ENCODE measurements at places on chromosomes 1 and 21.

GRCh38 chr1:55005351-55006140 lies 6.8 kb downstream of the BSND start:
- peak; percentile 11 for DNase-seq

- no peak for DNase-seq
Measured at GRCh38 chr1:222691016-222691415, 21.3 kb downstream of the AIDA start.

DNA sequence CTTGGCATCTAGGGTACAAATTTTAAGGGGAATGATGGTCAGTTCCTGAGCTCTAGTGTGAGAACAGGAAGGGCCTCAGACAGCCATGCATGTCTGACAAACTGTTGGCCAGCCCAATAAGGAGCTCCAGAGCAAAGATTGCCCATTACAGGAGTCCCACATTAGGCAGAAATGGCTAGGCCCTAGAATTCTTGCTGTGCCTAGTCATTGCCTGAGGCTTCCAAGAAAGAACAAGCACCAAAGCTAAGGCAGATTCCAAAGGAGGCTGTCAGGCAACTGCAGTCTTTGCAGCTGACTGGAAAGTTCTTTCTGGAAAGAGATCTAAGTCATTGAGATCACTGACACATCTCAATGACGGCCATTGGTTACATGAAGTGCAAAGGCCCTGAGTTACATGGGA lies 3.9 kb upstream of the STIL start:
- no peak for DNase-seq

DNA sequence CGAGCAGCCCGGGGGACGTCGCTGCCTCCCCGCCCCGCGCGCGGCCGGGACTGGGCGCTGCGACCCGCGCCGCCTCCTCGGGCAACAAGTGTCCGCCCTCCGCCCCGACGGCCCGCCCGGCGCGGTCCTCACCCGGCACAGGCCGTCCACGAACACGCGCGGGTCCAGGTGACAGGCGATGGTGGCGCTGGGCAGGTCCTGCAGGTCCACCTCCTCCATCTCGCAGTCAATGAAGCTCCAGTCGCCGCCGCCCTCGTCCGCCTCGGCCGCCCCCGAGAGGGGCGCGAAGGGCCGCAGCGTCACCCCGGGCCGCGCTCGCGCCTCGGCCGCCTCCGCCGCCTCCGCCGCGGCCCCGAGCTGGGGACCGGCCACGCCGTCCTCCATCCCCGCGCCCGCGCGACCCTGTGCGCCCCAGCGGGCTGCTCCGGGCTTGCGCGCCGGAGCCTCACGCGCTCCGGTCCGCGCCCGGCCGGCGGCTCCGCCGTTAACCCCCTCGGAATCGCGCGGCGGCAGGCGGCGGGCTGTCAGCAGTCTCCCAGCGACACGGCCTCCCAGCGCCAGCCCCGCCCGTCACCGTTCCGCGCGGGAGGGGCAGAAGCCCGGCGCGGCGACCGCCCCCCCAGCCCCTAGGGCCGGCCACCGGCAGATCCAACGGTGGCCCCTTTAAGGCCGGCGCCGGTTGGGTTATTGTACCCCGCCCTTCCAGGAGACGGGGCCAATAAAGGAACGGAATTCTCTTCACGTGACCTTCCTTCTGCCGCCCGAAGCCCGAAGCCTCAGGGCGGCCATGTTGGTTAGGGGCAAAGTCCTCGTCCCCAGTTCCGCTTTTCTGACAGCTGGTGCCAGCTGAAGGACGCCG lies at the start of gene RCAN1:
RCAN1 (minus strand) TSS at position 486 of the 859 bp plus-strand sequence; CDS start at position 384, 102 bp downstream.
- DNase-seq, result peak; percentile 94

DNA sequence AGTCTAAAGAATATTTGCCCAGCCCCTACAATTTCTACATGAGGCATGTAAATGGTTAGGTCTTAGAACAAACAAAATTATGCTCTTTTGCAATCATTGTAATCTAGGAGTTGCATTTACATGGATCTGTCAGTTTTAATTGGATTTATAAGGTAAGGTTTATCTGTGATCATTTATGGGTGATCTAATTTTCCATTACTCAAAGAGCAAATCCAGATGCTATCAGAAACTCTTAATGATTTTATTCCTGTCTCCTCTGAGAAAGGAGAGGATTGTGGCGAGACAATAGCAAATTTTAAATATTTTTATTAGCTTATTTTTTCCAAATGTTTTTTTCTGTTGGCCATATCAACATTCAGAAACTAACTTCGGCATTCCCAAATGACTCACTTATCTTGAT lies 14.2 kb upstream of the NEGR1 start:
- DNase-seq, result no peak

DNA sequence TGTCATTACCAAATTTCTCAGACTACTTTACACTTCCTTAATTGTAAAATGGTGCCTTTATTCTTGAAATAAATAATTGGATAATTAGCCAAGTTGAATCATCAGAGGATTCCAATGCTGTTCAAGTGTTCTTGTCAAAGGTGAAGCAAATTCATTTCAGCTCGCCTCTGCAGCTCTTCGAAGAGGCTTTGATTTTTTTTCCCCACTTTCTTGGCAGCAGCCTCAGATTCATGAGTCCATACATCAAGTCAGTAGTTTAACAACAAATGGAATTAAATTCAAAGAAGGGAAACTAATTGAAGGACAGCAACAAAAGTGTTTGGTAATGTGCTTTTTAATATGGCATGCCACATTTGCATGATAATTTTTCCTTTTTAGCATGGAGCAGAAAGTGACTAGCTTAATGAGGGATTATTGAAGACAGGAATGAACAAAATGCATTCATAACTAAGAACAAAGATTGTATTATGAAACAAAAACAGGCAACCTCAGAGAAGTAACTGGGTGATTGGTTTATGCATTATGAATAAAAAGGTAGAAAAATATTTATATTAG lies 239.0 kb downstream of the USH2A start:
- DNase-seq, result no peak

DNA sequence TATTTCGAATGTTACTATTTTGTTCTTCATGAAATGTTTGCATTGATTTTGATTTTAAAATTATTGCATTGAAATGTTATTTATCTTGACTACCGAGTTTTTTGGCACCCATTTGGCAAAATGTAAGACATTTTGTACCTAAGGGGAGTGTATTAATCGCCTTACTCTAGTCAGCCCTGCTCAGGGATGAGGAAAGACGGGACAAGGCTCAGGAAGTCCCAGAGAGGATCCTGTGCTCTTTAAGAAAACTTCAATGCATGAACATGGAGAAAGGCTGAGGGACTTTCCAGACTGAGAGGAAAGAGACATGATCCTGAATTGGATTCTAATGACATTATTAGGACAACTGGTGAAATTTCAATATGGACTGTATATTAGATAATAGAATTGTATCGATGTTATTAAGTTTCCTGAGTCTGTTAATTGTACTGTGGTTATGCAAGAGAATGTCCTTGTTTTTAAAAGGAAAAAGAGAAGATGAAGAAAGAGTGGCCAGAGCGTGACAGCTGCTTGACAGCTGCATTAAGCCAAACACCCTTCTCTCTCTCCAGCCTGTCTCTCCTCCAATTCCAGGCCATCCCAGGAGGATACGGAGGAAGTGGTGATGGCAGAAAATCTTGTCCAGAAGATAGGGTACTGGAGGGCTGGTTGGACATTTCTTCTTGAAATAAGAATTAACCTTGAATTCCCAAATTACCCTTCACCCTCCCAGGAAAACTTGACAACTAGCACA lies 66.0 kb downstream of the PLEKHA6 start:
- no peak for DNase-seq

GRCh38 chr1:94045465-94046056 lies 75.4 kb downstream of the ABCA4 start:
- peak; percentile 66 for DNase-seq

- DNase-seq, result no peak
Measured at GRCh38 chr1:9179463-9180110, 50.7 kb upstream of the GPR157 start.

- DNase-seq, result no peak
Measured at GRCh38 chr1:40197656-40198055, 36.5 kb downstream of the RLF start.

GRCh38 chr1:229032375-229032774 lies 238.5 kb upstream of the RAB4A start:
- DNase-seq, result no peak

GRCh38 chr1:18452550-18452949 lies 28.2 kb upstream of the KLHDC7A start:
- DNase-seq, result peak; percentile 6

- DNase-seq, result no peak
Measured at GRCh38 chr21:46145840-46146691, 9.3 kb downstream of the FTCD start.

DNA sequence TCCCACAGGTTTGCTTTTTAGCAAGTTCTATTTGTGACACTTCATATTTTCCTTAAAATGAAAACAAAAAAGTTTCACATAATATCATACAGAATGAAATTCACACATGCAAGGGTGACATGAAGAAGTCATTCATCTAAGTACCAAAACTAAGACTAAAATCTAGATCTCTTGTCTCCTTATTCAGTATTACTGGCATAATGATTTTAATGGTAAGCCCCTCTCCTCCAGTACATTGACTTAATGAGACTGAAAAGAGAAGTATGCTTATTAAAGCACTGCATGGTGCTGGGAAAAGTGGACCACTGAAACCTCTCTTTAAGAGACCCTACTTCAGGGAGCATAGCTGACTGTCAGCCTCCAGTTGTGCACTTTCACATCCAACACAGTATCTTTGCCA lies 99.5 kb downstream of the NEGR1 start:
- no peak for DNase-seq

- no peak for DNase-seq
Measured at GRCh38 chr1:210690236-210690635, 361.5 kb downstream of the HHAT start.

DNA sequence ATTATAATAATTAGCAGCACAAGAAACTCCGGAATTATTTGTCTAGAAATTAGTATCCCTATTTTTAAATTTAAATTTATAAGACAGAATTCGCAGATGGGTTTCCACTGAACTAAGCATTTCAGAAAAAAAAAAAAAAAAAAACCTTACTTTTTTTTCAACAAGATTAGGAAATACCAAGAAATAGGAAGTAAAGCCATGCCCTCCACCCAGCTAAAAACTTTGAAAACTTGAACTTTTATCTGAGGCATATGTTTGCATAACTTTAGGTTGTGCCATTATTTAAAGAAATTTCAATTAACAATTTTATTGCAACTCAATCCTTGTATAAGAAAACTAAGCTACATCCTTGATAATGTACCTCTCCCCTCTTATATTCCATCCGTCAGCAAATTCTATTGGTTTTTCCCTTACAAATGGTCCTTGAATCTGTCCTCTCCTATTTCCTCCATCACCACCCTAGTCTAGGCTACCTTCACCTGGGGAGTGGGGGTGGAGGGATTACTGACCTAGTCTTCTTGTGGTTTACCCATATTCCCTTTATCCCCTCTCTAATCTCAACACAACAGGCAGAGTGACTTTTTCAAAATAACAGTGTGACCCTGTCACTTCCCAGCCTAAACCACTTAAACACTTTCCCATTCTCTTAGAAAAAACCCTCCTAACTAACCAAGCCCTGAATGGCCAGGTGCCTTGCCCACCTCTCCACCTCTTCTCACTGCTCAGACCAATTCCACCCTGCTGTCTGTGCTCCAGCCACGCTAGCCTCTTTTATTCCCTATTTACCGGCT lies 1.4 kb upstream of the EVI5 start:
- no peak for DNase-seq

DNA sequence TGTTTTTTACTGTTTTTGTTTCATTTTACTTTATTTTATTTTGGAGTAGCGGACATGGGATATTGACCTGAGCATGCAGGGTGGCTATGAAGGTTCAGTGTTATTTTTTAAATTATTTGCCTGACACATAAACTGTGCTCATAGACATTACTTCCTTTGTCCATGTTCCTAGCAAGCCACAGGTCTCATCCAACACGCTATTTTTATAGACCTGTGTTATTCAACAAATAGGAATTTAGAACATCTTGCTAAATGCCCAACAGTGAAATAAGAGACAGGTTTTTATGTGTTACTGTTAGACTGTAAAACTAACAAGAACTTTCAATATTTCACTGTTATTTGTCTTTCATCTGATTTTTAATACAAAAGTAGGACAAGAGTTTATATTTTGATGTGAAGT lies 756.4 kb downstream of the KCNT2 start:
- DNase-seq, result no peak

GRCh38 chr1:38420666-38421065 lies 374.1 kb upstream of the POU3F1 start:
- DNase-seq, result no peak

GRCh38 chr1:115453666-115454065 lies 115.6 kb upstream of the NGF start:
- no peak for DNase-seq

DNA sequence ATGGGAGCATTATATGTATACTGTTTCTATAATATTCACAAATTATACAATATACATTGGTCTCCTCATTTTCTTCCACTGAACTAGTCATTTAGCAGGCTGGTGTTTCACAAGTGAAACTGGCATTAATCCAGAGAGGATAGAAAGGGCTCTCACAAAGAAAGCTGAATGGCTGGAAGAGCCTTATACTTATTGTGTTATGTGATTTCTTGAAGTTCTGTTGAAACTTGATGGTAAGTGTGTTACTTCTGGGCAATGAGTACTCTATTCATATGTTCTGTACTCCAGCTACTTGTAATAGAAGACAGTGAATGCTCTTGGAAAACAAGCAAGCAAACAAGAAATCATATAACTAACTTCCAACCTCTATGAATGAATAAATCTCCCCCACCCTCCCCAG lies 14.9 kb downstream of the STX12 start:
- no peak for DNase-seq

- DNase-seq, result no peak
Measured at GRCh38 chr21:26117324-26117971, 53.1 kb downstream of the APP start.

All from erythroblast (primary cell).